ENCODE measurements at places on chromosomes 3 and 15.

GRCh38 chr3:127772827-127773751 lies 49.2 kb downstream of the MGLL start:
- no peak for DNase-seq

DNA sequence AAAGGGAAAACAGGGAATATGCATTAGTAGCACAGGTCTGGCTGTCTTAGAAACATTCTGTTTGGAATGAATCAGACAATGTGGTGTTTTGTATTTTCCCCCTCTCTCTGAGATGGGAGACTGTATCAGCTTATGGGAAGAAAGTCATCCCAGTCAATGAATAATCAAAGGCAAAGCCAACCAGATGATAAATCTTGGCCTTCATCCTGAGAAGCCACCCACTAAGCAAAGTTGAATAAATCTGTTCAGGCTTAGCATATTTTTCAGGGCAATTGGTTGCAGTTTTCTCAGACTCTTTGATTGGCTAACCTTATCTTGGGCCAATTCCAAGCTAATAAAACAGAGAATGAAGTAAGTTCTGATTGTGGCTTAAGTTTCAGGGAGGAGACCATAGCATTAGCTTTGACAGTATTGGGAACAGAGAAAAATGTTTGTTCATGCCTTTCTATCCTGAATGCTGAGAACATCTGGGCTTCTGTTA lies 63.6 kb upstream of the ARL8B start:
- DNase-seq, result no peak

- DNase-seq, result no peak
Observed at GRCh38 chr3:36905545-36905944, 39.3 kb downstream of the TRANK1 start.

DNA sequence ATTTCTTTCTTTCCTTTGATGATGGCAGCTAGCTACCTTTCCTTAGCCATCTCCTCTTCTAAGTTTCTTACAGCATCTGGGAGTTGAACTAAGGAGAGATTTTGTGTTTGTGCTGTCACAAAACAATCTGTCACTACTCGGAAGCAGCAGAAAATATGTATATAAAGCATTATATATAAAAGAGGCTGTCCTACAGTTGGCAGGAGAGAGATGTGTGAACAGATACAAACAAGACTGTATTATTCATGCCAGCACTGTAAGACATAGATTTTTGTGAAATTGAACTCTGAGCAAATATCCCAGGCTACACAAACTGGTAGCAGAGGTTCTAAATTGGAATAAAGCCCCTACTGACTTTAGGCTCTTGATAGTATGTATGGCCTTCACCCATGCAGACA lies 577.5 kb upstream of the NECTIN3 start:
- no peak for DNase-seq

DNA sequence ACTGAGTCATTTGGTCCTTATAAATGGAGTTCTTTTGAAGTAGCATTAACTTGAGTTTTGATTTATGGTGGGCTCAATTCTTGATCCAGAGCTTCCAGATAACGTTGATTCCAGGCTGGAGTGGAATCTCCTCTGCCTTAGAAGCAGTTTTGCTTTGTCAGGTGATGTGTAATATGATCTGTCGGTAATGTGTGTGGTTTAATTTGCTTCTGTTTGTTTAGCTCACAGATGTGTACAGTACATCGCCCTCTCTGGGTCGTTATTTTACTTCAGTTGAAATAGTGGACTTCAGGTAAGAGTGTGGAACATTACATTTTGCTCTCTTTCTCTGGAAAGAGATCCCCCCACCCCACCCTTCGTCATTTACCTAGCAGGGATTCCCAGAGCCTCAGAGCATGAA lies 23.1 kb downstream of the C3orf52 start:
- no peak for DNase-seq

GRCh38 chr3:39216176-39216790 lies 23.9 kb upstream of the XIRP1 start:
- no peak for DNase-seq

- DNase-seq, result no peak
Observed at GRCh38 chr3:179942553-179943075, 94.1 kb downstream of the PEX5L start.

DNA sequence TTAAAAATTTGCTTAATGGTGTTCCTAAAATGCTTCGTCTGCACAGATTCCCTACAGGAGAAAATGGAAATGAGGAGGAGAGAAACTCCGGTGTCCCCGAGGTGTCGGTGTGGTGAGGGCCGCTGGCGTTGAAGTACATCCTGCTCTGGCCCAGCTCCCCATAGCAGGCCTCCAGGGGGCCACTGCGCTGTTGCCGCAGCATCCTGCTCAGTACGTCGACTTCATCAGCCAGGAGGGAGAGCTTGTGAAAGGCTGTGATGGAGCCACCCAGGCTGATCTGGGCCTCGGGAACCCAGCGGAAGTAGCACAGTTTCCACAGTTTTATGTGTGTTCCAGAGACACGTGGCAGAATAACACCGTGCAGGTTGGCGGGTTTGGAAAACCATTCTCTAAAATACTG lies 37.8 kb downstream of the FAN1 start:
- DNase-seq, result no peak

DNA sequence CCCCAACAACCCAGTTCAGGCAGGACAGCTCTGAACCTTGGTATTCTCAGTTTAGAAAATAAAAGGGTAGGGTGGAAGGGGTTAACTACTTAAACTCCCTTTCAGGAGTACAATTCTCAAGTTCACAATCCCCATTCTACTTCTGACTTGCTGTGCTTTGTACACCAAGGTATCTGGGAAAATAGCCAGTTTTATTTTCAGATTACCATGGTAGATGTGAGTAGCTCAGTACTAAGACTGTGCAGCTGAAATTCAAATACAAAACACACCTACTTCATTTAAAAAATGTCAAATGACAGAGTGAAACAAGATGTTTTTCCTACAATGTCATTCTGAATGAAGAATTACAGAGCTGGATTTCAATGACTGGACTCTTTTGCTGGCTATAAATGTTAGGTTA lies 27.4 kb downstream of the SLC7A14 start:
- DNase-seq, result no peak

DNA sequence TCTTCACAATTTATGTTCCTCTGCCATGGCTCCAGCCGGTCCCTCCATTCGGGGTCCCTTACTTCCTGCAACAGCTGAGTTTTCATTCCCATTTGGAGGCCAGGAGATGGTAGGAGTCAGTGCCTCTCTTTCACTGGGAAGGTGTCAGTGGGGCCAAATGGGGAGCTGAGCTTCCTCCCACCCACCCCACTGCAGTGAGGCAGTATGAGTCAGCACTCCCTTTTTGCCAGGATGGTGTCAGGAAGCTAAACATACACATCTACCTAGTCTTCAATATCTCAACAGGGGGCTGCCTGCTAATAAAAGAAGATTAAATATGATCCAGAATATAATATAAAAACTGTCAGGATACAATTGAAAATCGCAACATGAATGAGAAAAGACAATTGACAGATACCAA lies 12.7 kb upstream of the ACTC1 start:
- no peak for DNase-seq

DNA sequence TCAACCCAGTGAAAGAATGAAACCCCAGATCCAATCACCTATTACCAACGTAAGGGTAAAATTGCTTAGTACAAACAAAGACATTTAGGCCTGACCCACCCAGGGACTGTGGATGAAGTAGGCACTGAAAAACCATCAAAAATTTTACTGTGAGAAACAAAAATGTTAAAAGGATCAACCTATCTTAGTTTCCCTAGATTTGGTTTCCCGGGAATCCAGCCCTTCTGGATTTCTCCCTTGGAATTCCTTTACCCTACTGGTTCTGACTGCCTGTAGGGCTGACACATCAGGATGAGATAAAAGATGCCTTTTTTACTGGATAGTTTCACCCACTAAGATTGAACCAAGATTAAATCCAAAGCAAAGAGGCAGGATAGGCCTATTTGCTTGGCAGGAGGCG lies 102.7 kb downstream of the SCAPER start:
- no peak for DNase-seq

DNA sequence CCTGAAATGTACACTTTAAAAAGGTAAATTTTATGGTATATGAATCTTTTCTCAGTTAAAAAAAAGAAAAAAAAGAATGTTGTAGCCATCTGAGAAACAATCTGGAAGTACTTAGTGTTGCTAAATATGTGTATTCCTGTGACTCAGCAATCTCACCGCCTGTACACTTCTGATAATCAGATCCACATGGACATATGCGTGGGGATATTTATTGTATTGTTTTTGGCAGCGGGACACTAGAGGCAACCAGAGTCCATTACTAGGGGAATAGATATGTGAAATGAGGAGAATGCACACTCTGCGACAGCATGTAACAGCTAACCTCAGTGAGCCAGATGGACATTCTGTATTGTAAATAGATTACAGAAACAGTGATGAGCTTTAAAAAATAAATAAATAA lies 65.4 kb downstream of the AQP9 start:
- no peak for DNase-seq

DNA sequence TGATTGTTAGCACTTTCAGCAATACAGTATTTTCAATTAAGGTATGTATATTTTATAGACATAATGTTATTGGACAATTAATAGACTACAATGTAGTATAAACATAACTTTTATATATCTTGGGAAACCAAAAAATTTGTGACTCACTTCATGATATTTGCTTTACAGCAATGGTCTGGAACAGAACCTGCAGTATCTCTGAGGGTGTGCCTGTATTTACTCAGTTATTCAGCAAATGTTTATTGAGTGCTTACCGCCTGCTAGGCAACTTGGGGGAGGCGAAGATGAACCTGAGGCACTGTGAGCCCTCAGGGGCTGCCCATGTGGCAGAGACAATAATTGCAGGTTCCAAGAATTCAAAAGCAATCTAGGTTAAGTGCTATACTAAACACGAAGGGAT lies 144.8 kb downstream of the GABRB3 start:
- no peak for DNase-seq

DNA sequence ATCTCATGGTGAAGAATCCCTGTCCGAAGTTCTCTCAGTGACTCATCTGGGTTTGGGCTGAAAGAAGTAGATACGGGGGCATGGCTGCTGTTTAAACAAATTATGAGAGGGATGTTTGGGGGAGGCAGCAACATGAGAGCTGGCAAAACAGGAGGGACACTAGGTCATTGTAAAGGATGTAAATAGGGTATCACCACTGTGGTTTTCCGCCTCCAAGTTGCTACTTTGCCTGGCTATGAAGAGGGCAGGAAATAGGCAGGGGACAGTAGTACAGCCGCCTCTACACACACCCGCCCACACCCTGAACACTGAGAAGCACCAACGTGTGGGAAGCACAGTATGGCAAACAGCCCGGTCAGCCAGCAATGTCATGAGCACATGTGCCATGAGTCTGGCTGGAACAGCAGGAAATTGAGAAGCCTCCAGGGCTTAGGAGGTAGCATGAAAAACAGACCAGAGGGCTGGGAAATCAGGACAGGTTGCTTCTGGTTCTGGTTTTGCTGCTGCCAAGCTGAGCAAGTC lies 17.1 kb downstream of the HEXA start:
- no peak for DNase-seq

GRCh38 chr15:49865925-49866757 lies 245.3 kb downstream of the DTWD1 start:
- no peak for DNase-seq

GRCh38 chr3:56303487-56303886 lies 164.8 kb downstream of the ERC2 start:
- DNase-seq, result no peak

GRCh38 chr3:196793246-196793645 lies 53.6 kb downstream of the PAK2 start:
- no peak for DNase-seq

GRCh38 chr3:191383124-191383523 lies 52.8 kb upstream of the UTS2B start:
- DNase-seq, result no peak

DNA sequence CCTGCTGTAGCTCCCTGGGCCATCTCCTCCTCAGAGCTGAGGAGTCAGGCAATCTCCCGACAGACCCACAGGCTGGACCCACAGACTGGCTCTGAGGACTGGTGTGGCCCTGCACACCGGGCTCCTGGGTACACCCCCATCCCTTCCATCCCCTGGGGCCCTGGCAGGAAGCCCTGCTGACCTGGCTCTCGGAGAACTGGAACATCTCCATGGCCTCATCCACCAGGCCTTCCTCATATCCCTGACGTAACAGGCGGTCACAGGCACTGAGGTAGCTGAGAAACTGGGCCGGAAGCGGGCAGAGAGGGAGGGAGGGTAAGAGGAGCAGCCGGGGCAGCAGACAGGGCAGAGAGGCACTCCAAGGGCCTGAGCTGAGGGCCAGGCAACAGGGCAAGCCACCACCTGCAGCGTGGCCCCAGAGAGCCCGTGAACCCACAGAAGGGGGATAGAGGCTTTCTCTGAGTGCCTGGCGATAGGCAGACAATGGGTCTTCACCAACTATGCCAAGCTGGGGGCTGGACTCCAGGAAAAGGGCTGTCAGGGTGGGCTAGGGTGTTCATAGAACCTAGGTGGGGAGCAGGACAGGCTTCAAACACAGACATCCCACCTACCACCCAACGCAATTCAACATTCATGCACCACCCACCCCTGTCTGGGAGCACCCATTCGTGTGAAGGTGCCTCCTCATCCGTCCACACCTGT lies 17.9 kb downstream of the KBTBD13 start:
- no peak for DNase-seq

- no peak for DNase-seq
Observed at GRCh38 chr3:128334766-128335165, 131.9 kb downstream of the DNAJB8 start.

DNA sequence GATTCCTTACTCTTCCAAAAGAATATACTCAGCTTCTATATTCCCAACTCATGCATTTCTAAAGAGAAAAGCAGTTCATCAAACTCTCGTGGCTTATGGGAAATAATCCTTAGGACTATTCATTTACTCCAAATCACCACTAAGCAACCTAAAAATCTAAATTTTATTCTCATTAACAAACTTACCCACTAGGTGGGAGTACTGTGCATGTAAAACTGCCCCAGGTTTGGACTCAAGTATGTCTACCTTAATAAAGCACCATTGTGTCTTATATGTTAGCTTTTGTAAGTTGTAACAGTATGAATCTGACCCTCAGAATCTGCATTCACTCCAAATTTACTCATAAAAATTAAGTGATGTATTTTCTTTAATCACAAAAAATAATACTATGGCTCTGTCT lies 25.3 kb downstream of the RAD18 start:
- DNase-seq, result no peak

GRCh38 chr3:195908694-195909581 lies 587 bp upstream of the TNK2 start:
- no peak for DNase-seq

DNA sequence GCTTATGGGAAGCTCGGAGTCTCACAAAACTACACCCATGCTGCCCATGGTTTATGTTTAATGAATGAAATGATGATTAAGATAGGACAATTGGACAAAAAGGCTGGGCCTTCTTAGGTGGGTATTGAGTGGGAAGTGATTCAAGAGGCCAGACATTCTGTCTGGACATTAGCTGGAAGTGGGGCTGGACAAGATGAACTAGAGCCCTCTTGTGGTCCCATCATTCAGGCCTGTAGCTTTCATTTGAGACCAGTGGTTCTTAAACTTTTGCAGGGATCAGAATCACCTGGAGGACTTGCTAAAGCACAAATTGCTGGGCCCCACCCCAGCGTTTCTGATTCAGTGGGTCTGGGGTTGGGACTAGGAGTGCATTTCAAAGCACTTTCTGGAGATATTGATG lies 290.4 kb upstream of the CTDSPL start:
- DNase-seq, result no peak

Measured in stimulated activated CD8-positive, alpha-beta memory T cell treated with anti-CD3 and anti-CD28 coated beads, Interleukin-4, amount 100 ng/mL, for 1 hour (primary cell).